CD4-positive, alpha-beta T cell (primary cell): ENCODE measurements at places on chromosomes 11 and 22.
A peak's percentile ranks its signal among the peaks of the same experiment; 100 is the strongest.

GRCh38 chr11:94895451-94895850 is 77.9 kb downstream of the CWC15 start:
- DNase-seq = no peak

GRCh38 chr11:11382858-11383532 is 29.9 kb upstream of the CSNK2A3 start:
- DNase-seq = no peak

DNA sequence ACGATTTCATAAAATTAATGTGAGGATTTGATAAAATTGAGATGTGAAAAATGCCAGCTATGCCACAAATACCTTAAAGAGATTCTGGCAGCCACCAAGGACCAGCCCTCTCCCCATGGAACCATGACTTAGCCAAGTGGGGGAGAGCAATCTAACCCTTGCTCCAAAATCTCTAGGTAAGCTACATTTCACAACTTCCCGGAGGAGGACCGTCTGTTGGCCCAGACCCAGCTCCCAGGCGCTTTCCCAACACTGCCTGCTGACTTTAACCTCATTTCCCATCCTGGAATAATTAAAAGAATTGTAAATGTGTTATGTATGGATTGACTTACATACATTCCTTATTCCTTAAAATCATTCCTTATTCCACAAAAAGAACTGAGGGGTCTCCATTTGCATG is 47.5 kb upstream of the TENM4 start:
- no peak for DNase-seq

DNA sequence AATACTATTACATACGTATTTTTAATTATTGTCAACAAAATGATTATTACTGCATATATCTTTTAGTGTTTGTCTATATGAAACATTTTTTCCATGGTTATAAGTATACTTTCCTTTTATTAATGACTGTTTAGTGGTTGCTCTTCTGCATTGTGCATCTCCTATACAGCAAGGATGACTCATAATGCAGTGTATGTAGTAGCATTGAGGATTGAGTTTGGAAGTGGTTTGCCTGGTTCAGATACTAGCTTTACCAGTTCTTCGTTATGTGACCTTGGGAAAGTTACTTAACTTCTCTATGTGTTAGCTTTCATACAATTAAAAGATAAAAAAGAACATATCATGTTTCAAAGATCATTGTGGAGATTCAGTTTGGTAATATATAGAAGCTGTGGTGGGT is 44.1 kb downstream of the CHORDC1 start:
- DNase-seq = no peak

GRCh38 chr22:50577987-50578775 is at the start of gene CPT1B:
TSS of gene CPT1B (minus strand) at chr22:50578427. CDS start at chr22:50577915, 512 bp downstream.
- DNase-seq = no peak

- DNase-seq = no peak
These were observed 131.2 kb downstream of the BUD13 start for GRCh38 chr11:116641561-116642045.

DNA sequence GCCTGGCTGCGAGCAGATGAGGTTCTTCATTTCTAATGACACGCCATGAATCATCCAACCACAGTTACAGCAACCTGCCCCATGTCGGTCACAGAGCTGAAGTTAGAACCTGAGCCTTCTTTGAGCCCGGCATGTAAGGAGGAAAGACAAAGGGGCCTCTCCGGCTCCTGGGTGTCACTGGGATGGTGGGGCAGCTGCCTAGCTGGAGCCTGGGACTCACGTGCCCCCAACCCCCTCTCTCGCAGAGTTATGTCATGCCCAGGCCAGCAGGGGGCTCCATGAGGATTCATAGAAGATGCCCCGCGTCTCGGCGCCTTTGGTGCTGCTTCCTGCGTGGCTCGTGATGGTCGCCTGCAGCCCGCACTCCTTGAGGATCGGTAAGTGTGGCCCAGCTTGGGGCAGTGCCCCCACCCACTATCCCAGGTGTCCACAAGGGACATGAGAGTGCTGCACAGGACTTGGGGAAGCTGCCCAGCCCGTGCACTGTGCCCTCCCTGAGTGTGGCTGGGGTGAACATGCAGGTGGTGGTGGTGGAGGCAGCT is 148.5 kb downstream of the GRIK4 start:
- DNase-seq = no peak

GRCh38 chr22:40196628-40197360 is 19.1 kb downstream of the TNRC6B start:
- DNase-seq = no peak

DNA sequence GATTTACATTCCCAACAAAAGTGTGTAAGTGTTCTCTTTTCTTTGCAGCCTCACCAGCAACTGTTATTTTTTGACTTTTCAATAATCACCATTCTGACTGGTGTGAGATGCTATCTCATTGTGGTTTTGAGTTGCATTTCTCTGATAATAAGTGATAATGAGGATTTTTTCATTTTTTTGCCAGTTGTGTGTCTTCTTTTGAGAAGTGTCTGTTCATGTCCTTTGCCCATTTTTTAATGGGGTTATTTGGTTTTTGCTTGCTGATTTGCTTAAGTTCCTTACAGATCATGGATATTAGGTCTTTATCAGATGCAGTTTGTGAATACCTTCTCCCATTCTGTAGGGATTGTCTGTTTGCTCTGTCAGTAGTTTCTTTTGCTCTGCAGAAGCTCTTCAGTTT is 107.7 kb downstream of the EHF start:
- DNase-seq = no peak

DNA sequence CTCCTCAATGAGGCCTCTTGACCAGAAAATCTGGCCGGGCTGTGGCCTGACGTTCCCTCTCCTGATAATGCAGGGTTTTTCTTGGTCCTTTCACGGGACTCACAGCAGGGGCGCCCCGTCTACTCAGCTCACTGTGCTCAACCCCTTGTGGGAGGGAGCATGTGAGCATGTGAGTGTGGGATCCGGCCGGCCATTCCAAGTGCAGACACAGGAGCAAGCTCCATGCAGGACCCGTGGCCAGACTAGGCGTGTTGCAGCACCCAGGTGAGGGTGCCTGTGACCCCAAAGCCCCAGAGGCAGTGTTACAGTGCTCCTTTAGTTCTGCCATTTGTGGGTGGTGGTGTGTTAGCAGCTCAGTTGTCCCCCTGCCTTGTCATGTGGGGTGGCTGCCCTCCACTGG is 18.0 kb downstream of the DHCR7 start:
- no peak for DNase-seq

- DNase-seq = peak; percentile 34
These were observed 116.2 kb downstream of the KIAA1671 start for GRCh38 chr22:25068707-25069106.

DNA sequence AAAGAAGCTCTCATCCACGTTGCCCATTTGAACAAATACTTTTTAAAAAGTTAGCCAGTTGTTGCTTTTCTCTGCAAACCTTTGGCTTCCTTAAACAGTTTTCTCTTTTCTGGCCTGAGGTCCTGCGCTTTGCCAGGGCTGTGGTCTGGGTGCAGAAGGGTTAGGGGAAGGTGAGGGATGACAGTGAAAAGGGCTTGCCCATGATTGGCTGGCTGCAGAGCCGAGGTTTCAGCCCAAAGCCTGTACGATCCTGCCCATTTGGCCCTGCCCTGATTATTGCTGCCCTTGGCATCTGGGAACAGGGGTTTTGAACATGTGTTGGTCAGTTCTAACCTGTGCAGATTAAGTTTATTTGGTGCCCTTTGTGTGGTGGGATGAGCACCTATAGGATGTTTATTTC is 1.5 kb downstream of the INCENP start:
- no peak for DNase-seq
